NCI-H146 (cell line): ENCODE measurements at places on chromosomes 2 and 18.

DNA sequence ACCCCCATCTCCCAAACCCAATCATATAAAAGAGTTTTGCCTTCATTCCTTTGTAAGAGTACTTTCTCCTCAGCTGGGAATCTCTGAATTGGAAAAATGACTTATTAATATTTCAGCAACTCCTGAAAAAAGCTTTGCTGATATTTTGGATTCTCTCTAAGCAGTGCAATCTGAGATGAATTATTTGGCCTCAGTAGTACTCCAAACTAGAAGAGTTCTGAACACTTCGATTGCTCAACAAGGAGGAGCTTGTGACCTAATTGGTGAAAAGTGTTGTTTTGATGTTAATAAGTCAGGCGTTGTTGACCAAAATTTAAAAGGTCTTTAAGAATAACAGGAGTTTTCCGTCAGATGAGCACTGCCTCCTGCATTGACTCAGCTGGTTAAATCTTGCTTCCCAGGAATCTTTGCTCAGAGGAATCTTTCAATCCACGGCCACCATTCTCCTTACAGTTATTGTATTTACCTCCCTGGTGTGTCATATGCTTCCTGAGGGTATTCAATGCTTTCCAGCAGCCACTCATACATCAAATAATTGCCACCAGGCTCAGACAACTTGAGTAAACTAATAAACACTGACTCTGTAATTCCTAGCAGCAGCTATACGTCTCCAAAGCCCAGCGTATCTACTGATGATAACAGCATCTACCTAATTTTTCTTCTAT lies 24.5 kb upstream of the LIPG start:
- peak; percentile 41 for DNase-seq

DNA sequence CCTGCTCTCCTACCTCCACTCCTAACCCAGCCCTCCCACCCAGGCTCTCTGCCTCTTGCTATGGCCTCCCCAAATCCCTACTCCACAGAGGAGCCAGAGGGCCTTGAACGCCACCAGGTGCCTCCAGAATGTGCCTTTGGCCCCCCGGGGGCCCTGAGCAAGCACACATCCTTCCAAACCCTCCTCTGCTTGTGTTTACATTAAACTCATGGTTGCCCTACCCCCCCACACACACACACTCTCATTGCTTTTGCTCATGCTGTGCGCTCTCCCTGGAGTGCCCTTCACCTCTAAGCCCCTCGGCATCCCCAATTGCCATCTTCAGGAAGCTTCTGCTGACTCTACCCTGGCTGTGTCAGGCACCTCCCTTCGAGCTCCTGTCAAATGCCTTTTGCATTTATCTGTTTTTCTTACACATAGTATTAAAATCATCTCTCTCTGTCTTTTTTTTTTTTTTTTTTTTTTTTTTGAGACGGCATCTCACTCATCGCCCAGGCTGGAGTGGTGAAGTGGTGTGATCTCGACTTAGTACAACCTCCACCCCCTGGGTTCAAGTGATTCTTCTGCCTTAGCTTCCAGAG lies 16.3 kb upstream of the TET3 start:
- peak; percentile 41 for DNase-seq

GRCh38 chr2:217756375-217757107 lies 246.3 kb downstream of the TNS1 start:
- DNase-seq, result peak; percentile 9

DNA sequence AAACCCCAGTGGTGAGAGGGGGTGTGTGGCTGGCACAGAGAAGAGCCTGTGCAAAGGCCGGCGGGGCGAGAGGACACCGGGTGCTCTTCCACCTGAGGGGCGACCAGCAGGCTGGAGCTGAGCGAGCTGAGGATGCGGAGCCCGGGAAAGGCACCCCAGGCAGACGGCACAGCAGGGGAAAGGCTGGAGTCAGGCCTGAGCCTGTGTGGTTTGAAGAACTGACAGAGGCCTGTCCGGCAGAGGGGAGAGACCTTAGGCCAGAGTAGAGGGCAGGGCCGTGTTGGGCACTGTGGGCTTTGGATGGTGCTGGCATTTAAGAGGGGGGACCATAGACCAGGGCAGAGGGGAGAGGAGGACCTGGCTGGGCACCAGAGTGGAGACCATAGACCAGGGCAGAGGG lies 149.8 kb downstream of the RTP5 start:
- no peak for DNase-seq

- DNase-seq, result peak; percentile 63
Observed at GRCh38 chr18:61998335-61998734, 105.5 kb upstream of the RNF152 start.

GRCh38 chr2:235552671-235553070 lies 58.8 kb downstream of the AGAP1 start:
- DNase-seq, result no peak
